Activated CD8-positive, alpha-beta memory T cell treated with anti-CD3 and anti-CD28 coated beads, Interleukin-2, amount 10 ng/mL, durations not matched to agents 7 days and 5 days (primary cell): ENCODE measurements at places on chromosomes 12 and 14.

DNA sequence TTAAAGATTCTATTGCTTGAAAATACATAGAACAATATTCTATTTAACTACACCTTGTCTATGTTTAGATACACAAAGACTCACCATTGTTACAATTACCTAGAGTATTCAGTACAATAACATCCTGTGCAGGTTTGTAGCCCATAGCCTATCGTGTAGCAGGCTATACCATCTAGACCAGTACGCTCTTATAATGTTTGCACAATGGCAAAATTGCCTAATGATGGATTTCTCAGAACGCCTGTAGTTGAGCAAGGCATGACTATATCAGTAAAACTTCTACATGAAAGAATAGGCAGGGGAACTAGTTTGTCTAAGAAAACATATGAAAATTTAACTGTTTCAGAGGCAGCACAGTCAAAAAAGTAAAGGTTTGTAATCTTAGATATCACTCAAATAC lies 375.9 kb downstream of the DAD1 start:
- no peak for DNase-seq

DNA sequence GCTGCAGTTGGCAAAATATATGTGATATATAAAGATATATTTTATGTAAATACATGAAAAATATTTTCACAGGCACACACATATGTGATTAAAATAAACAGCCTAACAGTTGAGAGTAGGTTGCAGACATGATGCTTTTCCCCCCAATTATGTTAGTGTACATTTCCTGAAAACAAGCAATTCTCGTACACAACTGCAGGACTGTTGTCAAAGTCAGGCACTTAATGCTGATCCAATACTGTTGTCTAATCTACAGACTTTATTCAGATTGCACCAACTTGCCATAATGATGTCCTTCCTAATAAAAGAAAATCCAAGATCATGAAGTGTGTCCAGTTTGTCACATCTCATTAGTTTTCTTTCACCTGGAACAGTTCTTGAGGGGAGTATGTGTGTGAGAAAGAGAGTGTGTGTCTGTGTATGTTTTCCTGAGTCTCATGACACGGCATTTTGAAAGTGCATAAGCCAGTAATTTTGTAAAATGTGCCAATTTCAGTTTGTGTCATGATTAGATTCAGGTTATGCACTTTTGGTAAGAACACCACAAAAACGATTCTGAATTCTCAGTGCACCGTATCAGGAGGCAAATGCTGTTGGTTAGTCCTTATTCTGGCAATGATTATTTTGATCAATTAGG lies 16.5 kb upstream of the SEL1L start:
- DNase-seq, result no peak

GRCh38 chr12:46126050-46126727 lies 135.8 kb upstream of the SCAF11 start:
- DNase-seq, result no peak

- no peak for DNase-seq
These were observed 18.1 kb downstream of the CDKN1B start for GRCh38 chr12:12735301-12735700.

- DNase-seq, result no peak
These were observed 18.1 kb downstream of the MLXIP start for GRCh38 chr12:122096591-122097149.

GRCh38 chr14:69708049-69708448 lies 58.9 kb upstream of the SRSF5 start:
- DNase-seq, result no peak

DNA sequence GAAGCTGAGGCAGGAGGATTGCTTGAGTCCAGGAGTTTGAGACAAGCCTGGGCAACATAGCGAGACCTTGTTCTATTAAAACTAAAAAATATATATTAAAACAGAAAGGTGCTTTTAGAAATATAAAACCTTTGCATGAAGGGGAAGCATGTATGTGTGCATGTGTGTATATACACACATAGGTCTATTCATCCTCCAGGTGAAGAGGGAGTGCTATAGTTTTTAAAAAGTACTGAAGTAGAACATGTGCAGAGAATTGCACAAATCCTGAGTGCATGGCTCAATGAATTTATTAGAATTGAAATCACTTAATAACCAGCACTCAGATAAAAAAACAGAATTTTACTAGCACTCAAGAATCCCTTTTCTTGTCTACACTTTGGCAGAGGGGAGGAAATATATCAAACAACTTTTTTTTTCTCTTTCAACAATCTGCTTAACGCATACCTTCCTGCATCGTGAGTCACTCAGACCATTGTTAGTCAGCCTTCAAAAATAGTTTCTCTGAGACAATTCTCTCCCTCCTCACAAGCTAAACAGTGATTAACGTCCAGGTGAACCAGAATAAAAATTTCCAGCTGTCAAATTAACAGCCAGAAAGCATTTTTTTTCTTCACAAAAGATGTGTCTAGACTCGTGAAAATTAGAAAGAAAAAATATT lies 17.7 kb upstream of the NEDD1 start:
- no peak for DNase-seq
